ENCODE measurements at places on chromosomes 3 and 15.

DNA sequence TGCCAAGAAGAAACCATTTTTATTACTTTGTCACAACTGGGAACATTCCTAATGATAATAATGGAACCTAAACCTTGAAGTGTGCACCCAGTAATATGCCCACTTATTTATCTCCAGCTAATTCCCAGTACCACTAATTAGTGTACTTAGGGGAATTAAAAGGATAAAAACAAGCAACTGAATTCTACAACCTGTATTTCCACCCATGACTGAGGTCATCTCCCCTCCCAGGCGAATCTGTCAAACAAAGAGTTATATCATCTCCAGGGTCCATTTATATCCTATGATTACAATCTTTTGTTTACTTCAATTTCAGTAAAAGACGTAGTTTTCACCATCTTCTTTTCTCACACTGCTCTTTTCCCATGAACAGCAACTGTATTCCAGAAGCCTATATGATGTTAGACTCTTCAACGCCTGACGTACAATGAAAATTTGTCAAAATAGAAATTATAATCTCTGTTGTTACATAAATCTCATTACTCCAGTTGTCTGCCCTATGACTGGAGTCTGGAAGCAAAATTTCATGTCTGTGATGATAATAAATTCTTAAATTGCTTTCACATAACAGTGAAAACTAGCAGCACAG lies 177.6 kb downstream of the GOLIM4 start:
- DNase-seq = no peak

DNA sequence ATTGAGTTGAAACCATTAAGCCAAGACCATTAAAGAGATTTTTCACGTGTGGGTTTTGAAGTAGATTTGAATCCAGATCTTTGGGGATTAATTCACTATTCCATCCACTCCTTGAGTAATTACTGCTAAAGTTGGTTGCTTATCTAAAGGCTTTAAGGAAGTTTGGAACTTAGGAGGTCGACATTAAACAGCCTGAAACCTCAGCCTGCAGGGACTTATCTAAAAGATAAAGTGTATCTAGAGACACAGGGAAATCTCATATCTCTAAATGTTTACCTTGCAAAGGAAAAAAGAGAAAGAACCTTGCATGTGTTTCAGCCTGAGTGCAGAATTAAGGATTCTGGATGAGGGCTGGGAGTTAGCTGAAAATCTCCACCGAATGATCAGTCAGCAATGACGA lies 158.6 kb downstream of the MEIS2 start:
- DNase-seq = no peak

DNA sequence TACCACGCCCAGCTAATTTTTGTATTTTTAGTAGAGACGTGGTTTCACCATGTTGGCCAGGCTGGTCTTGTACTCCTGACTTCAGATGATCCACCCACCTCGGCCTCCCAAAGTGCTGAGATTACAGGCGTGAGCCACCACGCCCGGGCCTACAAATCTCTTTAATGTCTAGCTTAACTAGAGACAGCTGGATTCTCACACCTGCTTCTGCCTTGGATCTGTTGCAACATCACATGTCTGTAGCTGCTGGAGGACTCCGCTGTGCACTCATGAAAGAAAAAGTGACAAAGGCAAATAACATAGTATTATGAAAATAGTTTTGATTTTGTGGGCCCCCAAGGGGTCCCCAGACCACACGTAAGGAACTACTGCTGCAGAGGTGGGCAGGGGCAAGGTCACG lies 85.9 kb downstream of the NCEH1 start:
- DNase-seq = no peak

GRCh38 chr3:30604558-30604957 lies 1.8 kb upstream of the TGFBR2 start:
- DNase-seq = no peak

- peak; percentile 88 for DNase-seq
These were observed 34.8 kb upstream of the WNT5A start for GRCh38 chr3:55521738-55522421.

- DNase-seq = peak; percentile 6
These were observed 181.8 kb downstream of the MCTP2 start for GRCh38 chr15:94412979-94413746.

DNA sequence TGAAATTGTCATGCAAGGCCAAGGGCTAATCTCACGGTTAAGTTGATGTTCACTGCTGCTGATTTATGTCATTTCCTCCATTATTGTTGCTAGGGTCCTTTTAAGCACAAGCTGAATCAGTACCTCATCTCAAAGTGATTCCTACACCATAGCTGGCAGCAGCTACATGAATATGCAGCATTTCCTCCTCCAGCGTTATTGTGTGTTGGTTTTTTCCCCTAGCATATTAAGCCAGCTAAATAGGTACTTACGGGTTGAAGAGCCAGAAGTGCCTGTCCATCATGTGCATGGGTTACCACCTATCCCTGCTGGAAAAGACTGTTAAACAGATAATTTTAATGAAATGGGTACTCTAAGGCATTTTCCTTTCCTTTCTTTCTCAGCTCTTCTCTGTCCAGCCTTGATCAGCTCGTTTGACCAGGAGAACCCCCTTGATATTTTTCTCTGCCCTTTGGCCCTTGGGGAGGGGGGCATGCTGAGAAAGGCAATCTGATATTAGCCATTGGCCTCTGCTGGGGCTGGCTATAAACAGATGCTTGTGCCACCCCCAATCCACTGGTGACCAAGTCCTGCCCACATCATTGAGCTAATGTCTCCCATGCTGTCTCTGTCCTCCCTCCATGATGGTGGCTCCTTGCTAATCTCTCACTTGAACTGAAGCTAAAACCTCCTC lies 115.6 kb upstream of the PLXNA1 start:
- DNase-seq = no peak

DNA sequence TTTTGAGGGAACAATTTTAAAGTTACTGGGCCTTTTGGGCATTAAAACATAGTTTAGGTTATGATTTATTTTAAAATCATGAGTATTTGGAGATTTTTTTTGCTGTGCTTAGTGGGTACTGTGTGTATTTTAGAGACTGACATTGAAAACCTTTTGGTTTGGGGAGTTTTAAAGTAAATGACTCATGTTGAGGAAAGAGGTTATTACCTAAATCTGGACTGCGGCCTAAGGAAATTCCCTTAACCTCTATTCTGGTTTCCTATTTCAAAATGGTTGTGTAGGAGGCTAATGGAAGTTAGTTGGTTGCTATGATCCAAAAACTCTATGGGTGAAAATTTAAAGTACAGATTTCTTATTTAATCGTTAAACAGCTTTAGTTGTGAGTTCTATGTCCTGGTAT lies 57.3 kb upstream of the DPH6 start:
- DNase-seq = peak; percentile 11

GRCh38 chr3:152731511-152731910 lies 103.4 kb upstream of the P2RY1 start:
- DNase-seq = no peak

- no peak for DNase-seq
These were observed 51.7 kb upstream of the TJP1 start for GRCh38 chr15:29873947-29874411.

GRCh38 chr15:100200287-100200880 lies 141.4 kb downstream of the ADAMTS17 start:
- no peak for DNase-seq

DNA sequence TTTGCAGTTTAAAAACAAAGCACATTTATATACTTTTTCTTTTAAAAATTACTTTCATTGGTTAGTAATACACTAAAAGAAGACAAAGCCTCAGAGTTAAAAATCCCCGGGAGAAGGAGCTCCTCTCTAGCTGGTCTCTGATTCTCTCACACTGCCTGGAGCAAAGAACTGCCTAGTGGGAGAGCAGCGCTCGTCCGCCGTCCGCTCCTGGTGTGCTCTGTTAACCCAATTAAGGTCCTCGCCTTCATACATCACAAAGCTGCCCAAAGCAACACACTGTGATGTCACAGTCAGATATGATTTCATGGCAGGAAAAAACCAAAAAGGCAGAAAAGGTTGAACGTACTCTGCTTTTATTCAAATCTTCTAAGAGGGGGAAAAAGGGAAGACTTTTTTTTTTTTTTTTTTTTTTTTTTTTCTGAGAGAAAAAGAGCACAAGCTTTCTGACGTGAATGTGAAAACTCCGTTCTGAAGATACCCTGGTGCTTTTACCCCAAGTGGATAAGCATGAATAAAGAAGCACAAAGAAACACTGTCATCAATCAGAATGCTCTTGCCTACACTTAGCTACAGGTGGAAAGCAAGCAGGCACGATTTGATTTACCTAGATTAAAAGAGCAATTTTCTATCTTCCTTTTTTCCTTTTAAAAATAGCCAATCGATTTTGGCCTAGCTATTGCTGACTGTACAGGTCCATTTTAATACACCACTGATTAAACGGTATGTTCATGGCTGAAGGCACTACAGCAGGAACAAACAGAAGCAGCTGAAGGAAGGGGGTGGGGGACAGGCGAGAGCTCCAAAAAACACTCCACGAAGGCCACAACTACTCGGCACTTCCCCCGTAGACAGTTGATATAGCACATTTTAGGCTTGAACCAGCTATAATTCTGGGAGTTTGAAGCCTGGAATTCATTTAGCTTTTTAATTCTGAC lies 115.2 kb downstream of the TIGIT start:
- peak; percentile 46 for DNase-seq

DNA sequence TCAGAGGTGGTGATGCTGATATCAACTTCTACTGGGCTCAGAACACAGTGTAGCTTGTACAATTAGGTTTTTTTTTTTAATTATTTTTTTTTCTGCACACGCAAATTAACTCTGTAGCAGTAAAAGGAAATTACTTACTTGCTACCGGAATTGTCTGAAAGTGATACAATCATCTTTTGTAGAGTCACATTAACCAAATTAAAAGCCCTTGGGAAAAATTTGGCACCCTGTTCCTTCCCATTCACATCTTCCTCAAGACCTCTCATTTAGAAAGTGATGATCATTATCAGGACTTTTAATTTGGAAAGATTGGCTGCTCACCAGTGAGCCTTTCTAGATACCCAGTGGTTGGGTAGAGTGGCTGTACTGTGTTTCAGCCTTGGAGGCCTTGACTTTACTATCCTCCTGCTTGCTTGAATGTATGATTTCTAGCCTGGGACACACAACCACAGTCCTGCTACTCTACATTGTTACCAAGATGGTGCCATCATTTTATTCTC lies 158.3 kb downstream of the ECT2 start:
- DNase-seq = no peak

GRCh38 chr15:82128401-82129148 lies 82.8 kb upstream of the MEX3B start:
- peak; percentile 69 for DNase-seq

- DNase-seq = peak; percentile 64
These were observed 28.6 kb upstream of the MINAR1 start for GRCh38 chr15:79403501-79403900.

DNA sequence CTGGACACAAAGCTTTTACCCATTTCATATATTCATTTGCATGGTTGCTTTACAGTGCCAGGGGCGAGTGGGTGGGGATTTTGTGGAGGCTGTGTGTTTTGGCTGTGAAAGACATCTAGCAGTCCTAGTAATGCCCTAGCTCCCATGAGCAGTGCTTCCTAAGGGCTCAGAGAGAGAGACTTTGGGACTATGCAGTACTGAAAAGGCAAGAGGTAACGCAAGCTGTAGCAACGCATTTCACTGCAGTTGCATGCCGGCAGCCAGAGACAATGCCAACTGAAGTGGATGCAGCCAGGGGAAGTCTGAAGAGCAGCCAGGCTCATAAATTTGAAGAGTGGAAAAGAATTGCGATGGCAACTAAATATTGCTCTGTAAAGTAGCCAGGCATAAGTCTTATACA lies 27.4 kb upstream of the ATP10A start:
- DNase-seq = no peak

DNA sequence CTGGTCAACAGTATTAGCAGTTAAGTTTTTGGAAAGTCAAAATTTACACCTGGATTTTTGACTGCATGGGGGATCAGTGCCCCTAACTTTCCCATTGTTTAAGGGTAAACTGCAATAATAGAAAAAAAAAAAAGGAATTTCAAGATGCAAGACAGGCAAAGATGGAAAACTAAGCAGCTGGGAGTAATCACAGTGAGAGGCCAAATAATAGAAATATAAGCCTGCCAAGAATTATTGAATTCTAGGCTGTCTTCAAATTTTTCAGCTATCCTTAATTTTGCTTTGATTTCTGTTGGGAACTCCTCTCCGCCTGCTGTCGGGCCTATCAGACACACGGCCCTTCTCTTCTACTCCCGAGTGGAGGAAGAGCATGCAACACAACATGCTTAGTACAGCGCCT lies 215.5 kb upstream of the LMCD1 start:
- DNase-seq = no peak

DNA sequence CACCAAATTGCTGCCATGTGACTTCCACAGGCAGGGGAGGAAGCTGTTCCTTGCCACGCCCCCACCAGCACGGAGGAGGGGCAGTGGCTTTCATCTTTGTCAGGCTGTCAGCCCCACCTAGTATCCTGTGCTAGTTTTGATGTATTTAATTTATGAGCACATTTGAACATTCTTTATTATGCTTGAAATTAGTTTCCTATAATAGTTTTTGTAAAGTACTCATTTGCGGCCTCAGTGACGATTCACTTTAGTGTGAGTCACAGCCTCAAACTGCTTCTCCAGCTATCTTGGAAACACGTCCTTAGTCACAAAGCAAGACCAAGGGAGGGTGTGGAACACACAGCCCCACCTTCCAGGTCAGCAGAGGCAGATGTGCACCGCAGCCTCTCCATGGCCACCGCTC lies 239.9 kb upstream of the ATP10A start:
- DNase-seq = peak; percentile 35

DNA sequence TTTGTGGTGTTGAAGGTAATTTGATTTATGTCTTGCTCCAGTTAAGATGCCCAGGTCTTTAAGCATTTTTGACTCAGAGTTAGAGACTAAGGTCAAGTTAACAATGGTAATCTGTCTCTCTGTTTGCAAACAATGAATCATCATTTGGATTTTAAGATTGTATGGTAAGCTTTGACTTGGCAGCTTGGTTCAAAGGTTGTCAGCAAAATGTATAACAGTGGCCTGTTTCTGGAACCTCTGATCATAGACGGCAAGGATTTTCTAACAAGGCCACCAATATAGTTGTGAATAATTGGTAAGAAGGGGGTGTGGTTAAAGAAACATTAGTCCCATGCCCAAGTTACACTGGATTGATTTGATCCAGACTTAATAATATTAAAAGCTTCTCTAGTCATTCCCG lies 775.2 kb upstream of the GOLIM4 start:
- DNase-seq = no peak

DNA sequence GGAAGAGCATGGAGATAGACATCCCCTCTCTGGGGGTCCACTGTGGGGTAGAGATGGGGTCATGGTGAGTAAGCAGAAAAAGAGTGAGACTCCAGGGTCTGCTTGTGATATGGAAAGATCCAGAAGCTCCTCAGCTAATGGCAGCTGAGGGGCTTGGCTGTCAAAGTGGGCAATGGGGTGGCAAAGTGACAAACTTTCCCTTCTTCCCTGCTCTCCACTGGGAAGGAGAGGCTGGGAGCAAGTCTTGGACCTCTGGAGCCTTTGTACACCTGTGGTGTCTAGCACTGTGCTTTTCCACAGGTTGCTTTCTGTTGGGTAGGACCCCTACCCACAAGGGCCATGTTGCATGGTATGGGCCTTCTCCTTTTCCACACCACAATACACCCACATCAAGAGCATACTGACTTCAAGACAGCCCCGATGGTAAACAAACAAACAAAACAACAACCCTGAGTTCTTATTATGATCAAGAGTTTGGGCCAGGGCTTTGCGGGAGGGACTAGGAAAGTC lies 3.5 kb downstream of the ITGA11 start:
- DNase-seq = no peak
